ENCODE measurements at places on chromosomes 1 and 21.

- no peaks in the 10 kb centered on the region for H3K27me3 ChIP-seq
- H3K36me3 ChIP-seq: peaks cover 27% of the 10 kb centered on the region
- no peak for DNase-seq
- no peak overlapping the region for H3K27ac ChIP-seq
- no peaks in the 10 kb centered on the region for H3K4me1 ChIP-seq
Measured at GRCh38 chr1:2405588-2406295, 6.6 kb downstream of the PEX10 start.

GRCh38 chr1:71296551-71297134 lies 215.8 kb upstream of the ZRANB2 start:
- H3K27ac ChIP-seq: no peak overlapping the region
- H3K4me3 ChIP-seq: no peak overlapping the region
- H3K4me1 ChIP-seq: peaks cover 2% of the 10 kb centered on the region
- H3K27me3 ChIP-seq: no peaks in the 10 kb centered on the region
- H3K36me3 ChIP-seq: no peaks in the 10 kb centered on the region

DNA sequence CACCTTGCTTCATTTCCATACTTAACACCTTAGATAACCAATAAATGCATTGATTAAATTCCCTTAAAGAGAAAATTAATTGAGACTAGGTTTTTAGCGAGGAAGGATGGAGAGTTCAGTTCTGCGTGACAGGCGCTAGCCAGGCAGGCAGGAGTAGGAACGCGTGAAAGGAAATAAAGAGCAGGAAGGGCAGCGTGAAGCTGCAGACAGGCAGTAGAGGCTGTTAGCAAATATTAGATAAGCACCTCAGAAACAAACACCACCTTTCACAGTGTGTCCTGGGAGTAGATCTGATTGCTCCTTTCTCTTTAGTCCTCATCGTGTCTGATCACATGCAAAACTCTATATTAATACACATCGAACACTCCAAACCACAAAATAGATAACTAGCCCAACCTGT lies 282.7 kb upstream of the ADGRL2 start:
- H3K27ac ChIP-seq: no peak overlapping the region
- H3K36me3 ChIP-seq: no peaks in the 10 kb centered on the region
- DNase-seq: no peak
- no peaks in the 10 kb centered on the region for H3K27me3 ChIP-seq

DNA sequence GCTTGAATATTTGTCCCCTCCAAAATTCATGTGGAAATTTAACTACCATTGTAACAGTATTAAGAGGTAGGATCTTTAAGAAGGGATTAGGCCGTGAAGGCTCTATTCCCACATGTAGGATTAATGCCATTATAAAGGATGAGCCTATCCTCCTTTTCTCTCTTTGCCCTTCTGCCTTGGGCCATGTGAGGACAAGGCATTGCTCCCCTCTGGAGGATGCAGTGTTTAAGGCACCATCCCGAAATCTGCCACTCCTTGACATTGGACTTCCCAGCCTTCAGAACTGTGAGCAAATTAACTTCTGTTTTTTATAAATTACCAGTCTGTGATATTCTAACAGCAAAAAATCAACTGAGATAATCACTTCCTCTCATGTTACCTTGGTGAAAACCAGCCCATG lies 124.4 kb downstream of the TOMM20 start:
- peaks cover 8% of the 10 kb centered on the region for H3K4me1 ChIP-seq
- H3K27ac ChIP-seq: no peak overlapping the region
- H3K4me3 ChIP-seq: no peak overlapping the region
- H3K27me3 ChIP-seq: no peaks in the 10 kb centered on the region

DNA sequence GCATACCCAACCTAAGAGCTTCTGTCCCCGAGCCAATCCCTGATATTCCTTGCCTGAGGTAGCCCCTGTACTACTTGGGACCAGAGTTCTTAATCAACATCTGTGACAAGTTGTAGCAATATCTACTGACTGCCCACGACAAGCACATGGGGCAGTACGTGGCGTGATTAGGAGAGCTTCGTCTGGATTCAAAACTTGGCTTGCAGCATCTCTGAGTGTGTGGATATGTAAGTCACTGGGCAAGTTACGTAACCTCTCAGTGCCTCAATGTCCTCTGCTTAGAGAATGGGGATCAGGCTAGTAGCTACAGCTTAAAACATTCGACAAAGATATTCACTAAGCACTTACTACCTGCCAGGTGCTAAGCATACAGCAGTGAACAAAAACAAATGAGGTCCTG lies 5.0 kb downstream of the HSPG2 start:
- peaks cover 62% of the 10 kb centered on the region for H3K4me1 ChIP-seq
- DNase-seq: no peak
- H3K4me3 ChIP-seq: no peak overlapping the region

GRCh38 chr1:224061436-224061835 lies 52.5 kb upstream of the FBXO28 start:
- H3K4me1 ChIP-seq: peaks cover 6% of the 10 kb centered on the region
- no peak overlapping the region for H3K4me3 ChIP-seq
- no peak overlapping the region for H3K27ac ChIP-seq
- peaks cover 2% of the 10 kb centered on the region for H3K27me3 ChIP-seq
- H3K36me3 ChIP-seq: no peaks in the 10 kb centered on the region
- DNase-seq: no peak

DNA sequence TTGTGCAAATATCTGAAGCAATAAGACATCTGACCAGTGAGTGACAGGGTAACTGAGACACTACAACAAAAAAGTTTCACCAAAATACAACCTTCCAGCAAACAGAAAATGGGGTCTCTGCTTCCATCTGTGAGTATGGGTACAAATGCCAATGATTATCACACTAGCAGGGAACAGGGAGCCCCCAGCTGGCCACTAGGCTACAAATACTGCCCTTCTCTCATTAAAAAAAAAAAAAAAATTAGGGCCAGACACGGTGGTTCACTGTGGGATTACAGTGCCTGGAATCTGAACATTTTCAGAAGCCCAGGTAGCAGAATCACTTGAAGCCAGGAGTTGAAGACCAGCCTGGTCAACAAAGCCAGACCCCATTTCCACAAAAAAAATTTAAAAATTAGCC lies 48.4 kb upstream of the EDARADD start:
- no peak overlapping the region for H3K27ac ChIP-seq
- H3K4me1 ChIP-seq: peaks cover 25% of the 10 kb centered on the region
